ENCODE measurements at places on chromosomes 7 and 10.

- DNase-seq, result no peak
Measured at GRCh38 chr7:85154282-85154937, 32.4 kb downstream of the SEMA3D start.

DNA sequence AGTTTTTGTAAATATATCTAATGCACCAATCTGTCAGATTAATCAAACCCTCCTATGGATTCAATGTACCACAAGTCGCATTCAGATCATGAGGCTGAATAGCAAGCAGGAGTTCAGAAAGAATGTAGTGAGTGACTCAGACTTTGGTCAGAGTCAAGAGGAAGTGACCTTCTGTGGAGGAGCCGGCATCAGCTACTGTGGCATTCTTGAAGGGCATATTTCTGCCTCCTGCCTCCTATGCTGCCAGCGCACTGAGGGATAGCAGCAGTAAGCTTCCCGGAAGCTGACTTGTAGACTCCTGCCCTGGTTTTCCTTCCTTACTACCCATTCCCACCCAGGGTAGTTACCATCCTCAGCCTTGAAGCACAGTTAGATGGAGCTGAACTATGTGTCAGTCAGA, 867.5 kb downstream of the NRG3 start:
- DNase-seq, result no peak

- DNase-seq, result no peak
Measured at GRCh38 chr10:112969131-112969530, 19.1 kb downstream of the TCF7L2 start.

DNA sequence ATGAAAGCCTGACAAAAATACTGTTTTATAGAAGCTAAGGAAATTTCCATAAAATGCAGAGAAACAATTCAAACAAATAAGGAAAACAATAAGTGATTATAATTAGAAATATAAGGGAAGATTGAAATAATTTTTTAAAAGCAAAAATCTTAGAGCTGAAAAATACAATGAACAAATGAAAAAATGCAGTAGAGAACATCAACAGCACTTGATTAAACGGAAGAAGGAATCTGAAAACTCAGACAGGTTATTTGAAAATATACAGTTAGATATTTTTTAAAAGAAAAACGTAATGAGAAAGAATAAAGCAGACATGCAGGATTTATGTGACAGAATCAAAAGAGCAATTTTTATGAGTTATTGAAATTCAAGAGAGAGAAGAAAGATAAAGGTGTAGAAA, 279.1 kb upstream of the MAGI2 start:
- DNase-seq, result no peak

DNA sequence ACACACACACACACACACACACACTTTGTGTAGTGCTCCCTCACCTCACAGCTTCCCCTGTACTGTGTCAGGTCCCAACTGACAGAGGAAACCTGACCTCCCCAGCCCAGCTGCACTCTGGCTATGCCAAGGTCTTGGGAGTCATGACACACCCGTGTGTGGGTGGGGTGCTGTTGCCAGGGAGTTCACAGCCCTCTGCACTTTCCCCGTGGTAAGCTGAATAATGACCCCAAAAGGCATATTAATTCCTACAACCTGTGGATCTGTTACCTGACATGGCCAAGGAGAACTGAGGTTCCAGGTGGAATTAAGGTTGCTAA, 8.9 kb upstream of the NANOS1 start:
- DNase-seq, result peak; percentile 20

- no peak for DNase-seq
Measured at GRCh38 chr7:12827920-12828319, 140.5 kb downstream of the ARL4A start.

DNA sequence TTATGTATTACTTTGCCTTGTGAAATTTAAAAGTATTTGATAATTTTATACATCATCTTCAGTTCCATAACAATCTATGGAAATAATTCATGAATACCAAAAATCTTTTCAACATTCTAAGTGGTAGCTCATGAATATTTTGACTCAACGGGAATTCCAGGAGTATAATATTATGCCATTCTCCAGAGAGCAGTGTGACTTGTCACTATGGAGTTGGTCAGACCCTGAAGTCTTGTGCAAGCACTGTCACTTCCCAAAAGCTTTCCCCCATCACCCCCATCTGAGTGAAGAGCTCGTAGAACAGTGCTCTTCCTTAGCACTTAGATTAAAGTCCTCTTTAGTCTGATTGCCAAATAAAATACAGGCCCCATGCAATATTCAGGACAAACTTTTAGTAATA, 29.4 kb upstream of the CCNJ start:
- DNase-seq, result no peak

DNA sequence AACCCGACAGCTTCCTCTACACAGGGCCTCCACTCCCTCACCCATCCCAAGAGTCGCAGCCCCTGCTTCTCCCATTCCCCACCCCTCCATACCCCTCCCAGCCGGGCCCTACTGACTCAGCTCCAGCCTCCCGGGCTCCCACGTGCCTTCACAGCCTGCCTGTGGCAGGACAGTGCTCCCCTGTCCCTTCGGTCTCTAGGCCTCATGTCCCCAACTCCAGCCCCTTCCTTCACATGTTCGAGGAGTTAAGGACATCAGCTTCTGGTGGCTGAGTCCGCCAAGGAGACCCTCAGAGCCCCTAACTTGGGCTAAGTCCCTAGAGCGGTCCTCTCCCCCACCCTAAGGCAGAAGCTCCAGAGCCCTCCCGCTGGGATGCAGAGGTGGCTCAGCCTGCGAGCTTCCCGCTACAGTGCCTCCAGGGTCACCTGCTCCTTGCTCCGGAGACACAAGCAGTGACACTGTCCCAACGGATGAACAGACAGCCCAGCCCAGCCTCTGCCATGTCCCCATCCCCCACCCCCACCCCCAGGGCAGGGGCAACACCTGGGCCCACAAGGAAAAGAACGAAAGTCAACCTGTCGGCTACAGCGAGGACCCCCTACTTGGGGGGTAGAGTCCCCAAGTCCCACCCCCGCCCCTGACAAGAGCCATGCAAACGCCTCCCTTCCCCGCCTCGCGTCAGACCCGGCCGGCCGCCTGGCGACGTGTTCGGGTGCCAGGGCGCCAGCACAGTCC, 716 bp downstream of the SMARCD3 start:
- DNase-seq, result no peak

DNA sequence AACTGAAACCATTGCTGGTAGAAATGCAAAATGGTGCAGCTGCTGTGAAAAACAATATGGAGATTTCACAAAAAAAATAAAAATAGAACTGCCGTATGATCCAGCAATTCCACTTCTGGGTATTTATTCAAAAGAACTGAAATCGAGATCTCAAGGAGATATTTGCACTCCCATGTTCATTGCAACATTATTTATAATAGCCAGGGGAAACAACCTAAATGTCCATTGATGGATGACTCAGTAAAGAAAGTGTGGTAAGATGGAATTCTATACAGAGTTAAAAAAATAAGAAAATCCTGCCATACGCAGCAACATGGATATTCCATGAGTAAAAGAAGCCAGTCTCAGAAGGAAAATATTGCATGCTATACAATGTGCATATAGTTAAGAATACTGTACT, 290.6 kb upstream of the GHITM start:
- no peak for DNase-seq

DNA sequence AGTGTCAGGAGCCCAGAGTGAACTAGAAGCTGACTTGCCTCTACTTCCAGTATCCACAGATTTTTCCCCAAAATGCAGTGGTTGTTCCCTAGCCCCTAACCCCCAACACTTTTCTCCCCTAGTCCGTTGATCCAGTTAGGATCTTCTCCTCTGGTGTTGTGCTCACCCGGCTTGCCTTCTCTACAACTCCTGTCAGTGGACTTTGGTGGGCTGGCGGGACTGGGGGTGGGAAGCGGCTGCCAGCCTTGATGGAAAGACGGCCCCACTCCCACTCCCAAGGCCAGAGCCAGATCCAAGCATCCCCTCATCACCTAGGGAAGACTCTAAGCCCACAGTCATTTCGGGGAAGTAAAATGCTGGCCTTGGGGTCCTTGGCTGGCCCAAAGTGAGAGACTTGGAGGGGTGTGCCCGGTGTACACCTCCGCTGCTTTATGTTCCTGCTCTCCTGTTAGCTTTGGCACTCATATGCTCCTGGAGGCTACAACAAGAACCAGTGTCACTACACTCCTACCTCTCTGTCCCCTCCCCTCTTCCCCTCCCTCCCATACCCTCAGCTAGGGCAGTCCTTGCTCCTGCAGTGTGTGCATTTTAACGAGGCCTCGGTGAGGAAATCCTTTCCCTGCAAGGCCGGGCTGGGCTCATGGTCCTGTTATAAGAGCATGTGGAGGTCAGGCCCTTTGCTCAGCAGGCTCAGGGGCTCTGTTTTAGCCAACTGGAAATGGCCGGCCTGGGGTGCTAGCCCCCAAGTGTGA, 930 bp upstream of the HOXA10 start:
- DNase-seq, result no peak

- DNase-seq, result no peak
Measured at GRCh38 chr10:67670401-67670800, 25.6 kb downstream of the CTNNA3 start.

DNA sequence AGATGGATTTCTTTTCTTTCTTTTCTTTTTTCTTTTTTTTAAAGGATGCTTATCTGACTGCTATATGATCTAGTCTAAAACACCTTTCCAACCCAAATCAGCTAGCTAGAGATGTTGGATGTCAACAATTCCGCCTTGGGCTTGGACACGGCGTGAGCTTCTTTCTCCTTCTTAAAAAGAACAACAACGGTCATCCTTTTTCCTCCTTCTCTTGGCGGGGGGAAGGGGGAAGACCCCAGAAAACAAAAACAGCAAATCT, 1.0 kb downstream of the BEND7 start:
- no peak for DNase-seq

GRCh38 chr10:92915892-92916291, 67.6 kb downstream of the EXOC6 start:
- DNase-seq, result no peak

DNA sequence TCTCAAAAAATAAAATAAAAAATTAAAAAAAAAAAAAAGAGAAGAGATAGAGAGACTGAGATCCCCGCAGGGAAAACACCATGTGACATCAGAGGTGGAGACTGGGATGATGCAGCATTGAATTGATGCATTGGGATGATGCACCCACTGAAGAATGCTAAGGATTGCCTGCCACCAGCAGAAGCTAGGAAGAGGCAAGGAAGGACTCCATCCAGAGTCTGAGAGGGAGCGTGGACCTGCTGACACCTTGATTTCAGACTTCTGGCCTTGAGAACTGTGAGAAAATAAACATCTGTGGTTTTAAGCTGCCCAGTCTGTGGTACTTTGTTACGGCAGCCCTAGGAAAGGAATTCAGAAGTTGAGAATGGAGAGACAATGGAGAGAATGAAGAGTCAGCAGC, 89.8 kb upstream of the PRPS1L1 start:
- DNase-seq, result no peak

- DNase-seq, result no peak
Measured at GRCh38 chr10:5711642-5712041, 27.0 kb downstream of the TASOR2 start.

DNA sequence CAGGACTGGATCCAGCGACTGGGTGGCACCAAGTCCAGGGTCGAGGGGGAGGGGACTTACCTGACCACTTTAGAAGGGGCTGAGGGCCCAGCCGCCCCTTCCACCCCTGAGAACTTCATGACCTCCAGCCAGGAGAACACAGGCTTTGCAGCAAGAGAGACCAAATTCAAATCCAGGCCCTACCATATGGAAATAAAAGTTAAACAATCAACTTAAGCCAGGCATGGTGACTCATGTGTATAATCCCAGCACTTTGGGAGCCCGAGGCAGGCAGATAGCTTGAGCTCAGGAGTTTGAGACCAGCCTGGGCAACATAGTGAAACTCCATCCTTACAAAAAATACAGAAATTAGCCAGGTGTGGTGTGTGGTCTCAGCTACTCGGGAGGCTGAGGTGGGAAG, 61.9 kb downstream of the COL13A1 start:
- no peak for DNase-seq

DNA sequence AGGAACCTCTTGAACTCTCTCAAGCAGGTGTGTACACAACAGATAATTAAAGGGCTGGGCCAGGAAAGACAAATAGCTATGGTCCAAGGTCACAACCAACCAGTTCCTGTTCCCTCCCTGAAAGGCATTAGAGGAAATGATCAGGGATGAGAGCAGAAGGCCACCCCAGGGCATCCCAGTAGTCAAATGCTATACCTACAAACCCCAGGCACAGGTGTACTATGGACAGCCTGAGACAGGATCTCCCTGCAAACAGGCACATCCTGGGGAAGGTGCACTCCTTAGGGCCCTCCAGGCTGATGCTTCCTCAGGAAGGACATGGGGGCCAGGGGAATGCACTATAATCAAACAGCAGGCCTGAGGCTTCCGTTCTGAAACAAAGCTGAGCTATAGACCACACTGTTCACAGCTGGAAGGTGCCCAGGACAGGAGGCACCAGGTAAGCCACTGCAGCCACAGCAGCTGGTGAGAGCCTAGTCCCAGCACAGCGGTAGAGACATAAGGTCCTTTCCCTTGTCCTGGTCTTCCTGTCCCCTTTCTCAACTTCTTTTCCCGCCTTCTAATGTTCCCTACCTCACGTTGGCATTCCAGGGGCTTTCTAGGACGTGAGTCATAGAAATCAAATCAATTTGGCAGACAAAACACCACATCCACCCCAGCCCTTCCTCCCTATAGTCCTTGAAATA, 13.3 kb downstream of the PARP12 start:
- no peak for DNase-seq

DNA sequence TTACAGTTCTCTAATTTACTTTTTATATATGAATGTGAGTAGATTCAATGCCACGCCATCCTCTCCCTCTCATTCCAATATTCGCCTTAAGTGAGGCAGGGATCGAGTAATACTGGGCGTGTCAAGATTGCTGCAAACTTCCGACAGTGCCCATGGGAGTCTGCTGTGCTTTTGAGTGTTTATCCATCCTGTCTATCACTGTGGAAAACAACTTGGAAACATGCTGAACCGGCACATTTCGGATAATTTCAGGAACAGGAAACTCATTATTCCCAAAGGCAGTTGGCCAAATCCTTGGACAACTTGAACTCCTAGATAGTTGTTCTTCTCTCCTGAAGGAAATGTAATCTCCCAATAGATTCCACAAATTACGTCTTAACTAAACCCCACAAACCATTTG, 28.5 kb downstream of the PIP4K2A start:
- no peak for DNase-seq

GRCh38 chr10:132106431-132106830, 40.7 kb downstream of the JAKMIP3 start:
- DNase-seq, result no peak

DNA sequence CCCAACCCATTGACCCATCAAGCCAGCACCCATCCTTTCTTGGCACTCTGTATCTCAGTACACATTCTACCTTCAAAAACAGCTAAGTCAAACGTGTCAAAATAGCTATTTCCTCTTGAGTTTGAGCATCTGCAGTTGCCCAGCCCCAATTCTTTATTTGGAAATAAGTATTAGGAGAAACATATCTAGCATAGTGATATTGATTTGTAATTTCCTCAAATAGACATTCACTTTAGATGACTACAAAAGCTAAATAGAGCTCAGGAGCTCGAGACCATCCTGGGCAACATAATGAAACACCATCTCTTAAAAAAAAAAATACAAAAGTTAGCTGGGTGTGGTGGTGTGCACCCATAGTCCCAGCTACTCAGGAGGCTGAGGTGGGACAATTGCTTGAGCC, 59.2 kb upstream of the AGBL3 start:
- DNase-seq, result no peak

Measured in stimulated activated CD4-positive, alpha-beta T cell treated with anti-CD3 and anti-CD28 coated beads, Interleukin-2, amount 100 ng/mL, for 24 hours (primary cell).